T-helper 17 cell (primary cell): ENCODE measurements at places on chromosomes 16 and 17. TPM values are rescaled to one million over a fixed set of nuclear protein-coding genes. Genes with fewer than 3 reads are reported as not detected.

SHISA6 gene
- not detected for total RNA-seq

ZNF207 gene
- 269 TPM for total RNA-seq

CYTH1 gene
- total RNA-seq, result 462 TPM

PYY gene
- not detected for total RNA-seq

MMP28 gene
- total RNA-seq, result 0.44 TPM

AGRP gene
- total RNA-seq, result not detected
